ENCODE measurements at places on chromosomes 16 and 17.
A peak's percentile ranks its signal among the peaks of the same experiment; 100 is the strongest.

GRCh38 chr17:17029938-17030337 lies 12.3 kb upstream of the MPRIP start:
- no peak for DNase-seq

- no peak for DNase-seq
These were observed 7.6 kb downstream of the SYT17 start for GRCh38 chr16:19175492-19176262.

DNA sequence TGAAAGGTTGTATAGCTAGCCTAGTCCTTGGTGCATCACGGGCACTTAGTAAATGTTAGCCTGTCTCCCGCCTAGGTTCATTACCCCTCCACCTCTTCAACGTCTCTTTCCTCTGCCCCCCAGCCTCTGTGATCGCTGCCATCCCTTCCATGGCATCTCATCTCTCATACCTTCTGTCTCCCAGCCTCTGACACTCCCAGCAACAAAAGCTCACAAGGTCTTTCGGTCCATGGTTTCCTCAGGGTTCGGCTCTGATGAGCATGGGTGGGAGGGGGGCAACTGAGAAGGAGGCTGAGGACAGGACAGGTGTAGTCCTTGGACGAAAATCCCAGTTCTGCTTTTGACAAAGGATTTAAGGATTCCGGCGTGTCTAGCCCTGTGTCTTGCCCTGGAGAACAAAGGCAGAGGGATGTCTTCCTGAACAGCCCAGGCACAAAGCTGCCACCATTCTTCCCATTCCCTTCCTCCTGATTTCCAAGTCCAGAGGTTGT lies 16.7 kb downstream of the CCR7 start:
- DNase-seq = no peak

DNA sequence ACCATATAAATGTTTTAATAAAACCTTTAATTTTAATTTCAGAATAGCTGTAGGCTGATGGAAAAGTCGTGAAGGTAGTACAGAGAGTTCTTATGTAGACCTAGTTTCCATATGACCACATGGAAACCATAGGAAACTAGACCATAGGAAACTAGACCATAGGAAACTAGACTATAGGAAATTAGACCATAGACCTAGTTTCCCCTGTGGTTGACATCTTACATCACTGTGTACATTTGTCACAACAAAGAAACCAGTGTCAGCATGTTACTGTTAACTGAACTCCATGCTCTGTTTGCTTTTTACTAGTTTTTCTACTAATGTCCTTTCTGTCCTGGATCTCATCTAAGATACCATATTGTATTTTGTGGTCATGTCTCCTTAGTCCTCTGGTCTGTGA lies 14.6 kb downstream of the NUDT7 start:
- DNase-seq = no peak

DNA sequence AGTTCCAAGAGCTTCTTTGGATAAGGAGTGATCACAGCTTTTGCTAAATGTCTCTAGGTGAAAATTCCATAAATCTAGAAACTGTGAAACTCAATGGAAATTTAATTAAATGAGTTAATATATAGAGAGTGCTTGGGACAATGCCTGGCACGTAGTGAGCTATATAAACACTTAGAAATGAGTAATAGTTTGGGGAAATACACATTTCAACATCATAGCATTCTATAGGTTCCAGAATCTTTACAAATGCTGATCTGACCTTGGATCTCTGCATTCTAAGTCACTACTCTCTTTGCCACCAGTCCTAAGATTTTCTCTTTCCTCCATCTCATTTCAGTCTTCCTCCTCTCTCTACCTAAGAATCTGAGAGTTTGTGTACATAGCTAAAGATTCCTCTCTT lies 175.6 kb downstream of the SOX9 start:
- no peak for DNase-seq

DNA sequence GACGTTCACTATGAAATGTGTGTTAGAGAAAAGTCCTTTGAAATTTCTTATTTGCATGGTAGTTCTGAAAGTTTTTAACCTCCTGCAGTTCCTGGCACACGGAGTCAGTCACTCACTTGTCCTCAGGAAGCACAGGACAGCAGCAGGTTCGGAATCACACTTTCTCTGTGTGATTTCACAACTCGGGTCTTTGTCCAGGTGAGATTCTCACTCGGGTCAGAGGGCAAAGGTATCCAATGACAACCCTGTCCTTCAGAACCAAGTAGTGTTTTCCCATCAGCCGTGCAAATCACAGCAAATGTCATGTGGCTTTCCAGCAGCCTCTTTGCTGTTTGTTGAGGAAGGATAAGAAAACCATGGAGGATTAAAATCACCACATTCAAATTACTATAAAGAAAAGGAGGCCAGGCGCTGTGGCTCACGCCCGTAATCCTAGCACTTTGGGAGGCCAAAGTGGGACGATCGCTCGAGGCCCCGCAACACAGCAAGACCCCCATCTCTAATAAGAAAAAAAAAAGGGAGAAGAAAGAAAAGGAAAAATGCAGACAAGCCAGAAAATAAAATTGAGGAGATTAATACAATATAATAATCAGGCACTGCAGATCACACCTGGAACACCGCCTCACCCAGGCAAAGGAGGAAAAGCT lies 22.0 kb downstream of the ADCY9 start:
- DNase-seq = no peak

DNA sequence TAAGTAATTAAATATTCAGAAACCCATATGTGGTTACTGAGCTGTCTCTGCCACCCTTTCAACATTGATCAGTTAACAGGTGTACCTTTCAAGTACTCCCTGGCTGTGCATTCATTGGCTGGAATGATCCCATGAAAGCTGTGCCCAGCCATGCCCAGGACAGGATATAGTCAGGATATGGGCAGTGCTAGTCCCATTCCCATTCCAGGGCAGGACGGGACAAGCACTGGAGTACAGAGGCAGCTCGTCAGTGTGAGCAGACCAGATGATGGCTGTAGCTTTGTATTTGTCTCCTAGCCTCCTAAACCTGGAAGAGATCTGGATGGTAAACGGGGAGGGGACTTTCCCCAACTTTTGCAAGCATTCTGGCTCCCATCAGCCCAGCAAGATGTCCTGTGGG lies 22.5 kb downstream of the HEATR3 start:
- no peak for DNase-seq

- no peak for DNase-seq
These were observed 204.5 kb upstream of the RPL38 start for GRCh38 chr17:73998653-73999645.

DNA sequence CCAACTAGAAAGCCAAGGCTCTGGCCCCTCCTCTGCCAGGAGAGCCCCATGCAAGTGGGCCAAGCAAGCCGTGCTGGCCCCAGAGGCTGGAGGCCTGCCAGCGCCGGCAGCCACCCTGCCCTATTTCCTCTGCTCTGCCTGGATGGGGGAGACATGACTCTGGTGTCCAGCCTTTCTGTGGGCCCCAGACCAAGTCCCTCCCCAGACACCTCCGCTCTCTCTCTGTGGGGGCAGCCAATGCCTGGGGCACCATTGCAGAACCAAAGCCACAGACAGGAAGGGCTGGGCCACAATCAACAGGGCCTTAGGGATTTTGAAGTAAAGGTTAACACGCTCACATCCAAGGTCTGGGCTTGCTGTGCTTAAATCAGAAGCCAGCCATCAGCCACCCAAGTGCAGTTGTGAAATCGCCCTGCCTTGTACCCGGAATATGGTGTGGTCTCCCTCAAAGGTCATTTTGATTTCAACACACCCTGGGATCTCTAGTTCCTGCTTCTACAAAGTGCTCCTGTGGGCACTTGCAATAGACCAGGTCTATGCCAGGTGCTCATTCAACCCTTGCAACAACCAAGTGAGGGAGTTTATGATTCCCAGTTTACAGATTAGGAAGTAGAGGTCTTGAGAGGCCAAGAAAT lies 63.5 kb upstream of the TEX2 start:
- DNase-seq = no peak

DNA sequence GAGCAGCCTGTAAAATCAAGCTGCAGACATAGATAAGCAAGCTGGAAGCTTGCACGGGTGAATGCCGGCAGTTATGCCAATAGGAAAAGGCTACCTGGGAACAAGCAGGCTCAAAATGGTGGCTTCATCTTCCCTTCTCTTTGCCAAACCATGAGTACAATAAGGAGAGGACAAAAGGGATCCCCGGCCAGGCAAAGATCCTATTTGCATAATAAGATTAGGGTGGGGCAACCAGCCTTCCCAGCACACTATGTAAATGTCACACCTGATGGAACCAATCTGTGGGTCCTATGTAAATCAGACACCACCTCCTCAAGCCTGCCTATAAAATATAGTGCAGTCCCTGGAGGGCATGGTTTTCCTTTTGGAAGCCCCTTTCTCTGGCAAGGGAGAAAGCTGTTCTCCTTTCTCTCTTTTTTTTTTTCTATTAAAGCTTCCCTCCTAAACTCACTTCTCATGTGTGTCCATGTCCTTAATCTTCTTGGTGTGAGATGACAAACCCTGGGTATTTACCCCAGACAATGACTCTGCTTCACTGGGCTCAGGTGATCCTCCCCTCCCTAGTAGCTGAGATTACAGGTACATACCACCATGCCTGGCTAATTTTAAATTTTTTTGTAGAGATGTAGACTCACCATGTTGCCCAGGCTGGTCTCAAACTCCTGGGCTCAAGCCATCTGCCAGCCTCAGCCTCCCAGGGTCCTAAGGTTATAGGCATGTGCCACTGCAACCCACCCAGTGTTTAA lies 44.2 kb downstream of the PSMD12 start:
- no peak for DNase-seq

DNA sequence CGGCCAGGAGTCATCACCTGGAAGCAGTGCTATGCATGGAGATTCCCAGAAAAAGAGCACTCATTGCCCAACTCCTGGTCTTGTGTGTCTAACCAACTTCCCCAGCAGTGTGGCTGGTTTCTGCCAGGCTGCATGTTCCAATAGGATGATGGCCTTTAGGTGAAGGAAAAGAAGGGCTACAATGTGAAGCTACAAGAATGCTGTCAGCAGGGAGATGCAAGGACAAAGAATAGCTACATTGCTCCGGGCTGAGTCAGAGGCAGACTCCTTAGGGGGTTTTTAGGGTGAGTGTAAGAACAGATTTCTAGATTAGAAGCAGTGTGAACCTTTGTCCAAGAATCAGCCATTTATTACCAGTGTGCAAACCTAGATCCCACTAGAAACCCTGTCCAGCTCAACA lies 63.0 kb upstream of the DNAH9 start:
- DNase-seq = no peak

GRCh38 chr17:17454276-17454675 lies 22.5 kb upstream of the MED9 start:
- DNase-seq = no peak

DNA sequence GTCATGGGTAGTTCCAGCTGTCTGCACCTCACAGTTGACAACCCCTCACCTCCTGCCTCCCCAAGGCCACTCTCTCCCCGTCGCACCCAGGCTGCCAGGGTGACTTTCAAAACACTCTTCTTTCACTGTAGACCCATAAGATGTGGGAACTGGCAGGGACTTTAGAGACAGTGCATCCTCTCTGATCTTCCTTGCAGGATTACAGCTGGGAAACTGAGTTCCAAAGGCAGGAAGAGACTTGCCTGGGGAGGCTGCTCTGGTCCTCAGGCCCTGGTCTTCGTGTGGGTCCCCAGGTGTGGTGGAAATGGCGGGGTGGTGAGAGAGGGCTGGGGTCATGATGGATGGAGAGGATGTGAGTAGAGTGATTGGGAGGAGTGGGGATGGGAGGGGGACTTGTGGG lies 21.9 kb upstream of the NKD1 start:
- DNase-seq = no peak

DNA sequence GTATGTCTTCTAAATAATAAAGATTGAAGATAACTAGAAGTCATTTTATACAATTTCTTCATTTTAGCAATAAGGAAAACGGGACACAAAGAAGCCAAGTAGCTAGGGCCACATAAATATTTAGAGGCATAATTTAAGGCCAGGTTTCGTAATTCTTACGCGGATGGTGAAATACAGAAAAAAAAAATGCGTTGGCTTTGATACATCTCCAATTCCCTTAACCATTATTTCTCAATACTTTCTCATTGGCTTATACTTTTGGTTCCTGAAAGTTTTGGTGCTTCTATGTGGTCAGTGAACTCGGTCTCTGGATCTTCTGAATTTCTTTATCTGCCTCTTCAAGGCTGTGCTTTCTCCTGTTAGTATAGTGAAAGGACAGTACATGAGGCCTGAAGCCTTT lies 888.1 kb downstream of the KCNJ2 start:
- no peak for DNase-seq

DNA sequence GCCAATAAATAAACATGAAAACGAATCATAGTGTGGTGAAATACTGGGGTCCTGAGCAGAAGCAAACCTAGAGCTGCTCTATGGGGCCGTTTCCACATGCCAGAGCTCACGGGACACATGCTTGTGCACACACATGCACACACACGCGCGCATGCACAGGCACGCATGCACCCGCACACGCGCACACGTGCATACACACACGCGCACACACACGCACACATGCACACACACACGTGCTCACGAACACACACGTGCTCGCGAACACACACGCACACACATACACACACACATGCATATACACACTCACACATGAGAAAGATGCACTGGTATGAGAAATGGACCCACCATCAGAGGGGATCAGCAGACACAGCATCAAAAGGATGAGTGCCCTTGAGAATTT lies 52.2 kb upstream of the DNAJA2 start:
- no peak for DNase-seq

DNA sequence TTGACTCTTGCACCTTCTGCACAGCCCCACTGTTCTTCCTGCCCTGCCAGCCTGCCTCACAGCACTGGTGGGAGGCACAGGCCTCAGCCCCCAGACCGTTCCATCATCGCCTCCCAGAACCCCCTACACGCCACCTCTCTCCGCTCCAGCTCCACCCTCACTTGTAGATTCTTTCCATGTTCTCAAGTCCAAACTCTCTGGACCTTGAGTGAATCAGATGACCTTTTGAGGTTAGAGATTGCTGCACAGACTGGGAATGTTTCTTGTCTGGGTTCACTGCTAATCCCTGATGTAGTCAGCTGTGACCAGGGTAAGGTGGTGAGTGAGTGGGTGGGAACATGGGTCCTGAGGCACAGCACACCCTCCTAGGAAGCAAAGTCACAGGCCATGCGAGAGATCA lies 272.4 kb downstream of the IRF8 start:
- no peak for DNase-seq

GRCh38 chr16:72189865-72190371 lies 18.0 kb upstream of the PMFBP1 start:
- peak; percentile 37 for DNase-seq

Measured in nucleus accumbens (tissue), 56 donors.